GM20000 (cell line): ENCODE measurements at places on chromosomes 3 and 15.
A peak's percentile ranks its signal among the peaks of the same experiment; 100 is the strongest.

- no peak for DNase-seq
These were observed 6.1 kb downstream of the ISLR2 start for GRCh38 chr15:74136540-74136813.

DNA sequence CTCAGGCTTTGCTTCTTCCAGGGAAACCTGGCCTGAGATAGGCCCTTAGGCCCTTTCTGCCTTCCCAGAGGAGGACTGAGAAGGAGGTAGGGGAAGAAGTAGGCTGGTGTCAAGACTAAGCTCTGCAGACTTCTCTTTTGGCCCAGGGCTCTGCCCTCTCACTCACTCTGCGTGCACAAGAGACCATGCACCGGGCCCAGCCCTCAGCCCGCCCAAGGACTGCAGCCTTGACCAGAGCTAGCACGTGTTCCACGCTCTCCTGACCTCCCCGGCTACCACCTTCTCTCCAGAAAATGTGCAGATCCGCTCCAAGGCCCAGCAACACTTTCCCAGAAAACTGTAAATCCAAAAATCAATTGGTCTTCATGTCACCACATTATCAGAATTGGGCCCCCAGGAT is 59.8 kb downstream of the SEMA5B start:
- DNase-seq: no peak

DNA sequence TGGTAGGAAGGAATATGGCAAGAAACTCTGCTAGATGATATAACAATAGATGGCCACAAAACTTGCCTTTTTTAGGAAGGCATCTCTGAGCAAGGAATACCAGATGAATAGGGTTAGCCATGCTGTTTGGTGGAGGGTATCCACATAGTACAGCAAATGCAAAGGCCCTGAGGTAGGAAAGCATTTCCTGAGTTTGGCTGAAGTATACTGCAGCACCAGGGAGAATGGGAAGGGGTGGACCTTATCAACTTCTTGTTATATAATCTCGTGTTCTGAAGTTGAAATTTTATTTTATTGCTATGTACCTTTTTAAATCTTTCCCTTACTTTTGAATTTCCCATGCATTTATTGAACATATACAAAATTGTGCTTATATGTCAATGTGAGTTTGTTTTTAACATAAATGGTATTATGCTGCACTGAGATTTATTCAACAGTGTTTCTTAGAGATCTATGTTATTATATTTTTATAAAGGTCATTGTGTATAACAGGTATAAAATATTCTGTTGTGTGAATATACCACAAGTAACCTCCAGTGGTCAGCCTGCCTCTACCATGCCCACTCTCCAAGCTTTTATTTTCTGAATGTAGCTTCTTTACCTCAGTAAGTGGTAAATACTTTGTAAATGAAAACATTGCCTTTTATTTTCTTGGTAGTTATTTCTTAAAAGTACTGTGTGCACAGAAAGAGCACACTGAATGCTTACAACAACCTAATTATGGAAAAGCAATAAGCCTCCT is 2.8 kb upstream of the KAT2B start:
- no peak for DNase-seq

GRCh38 chr3:67000009-67000408 is 1.9 kb downstream of the KBTBD8 start:
- peak; percentile 50 for DNase-seq
